ENCODE measurements at places on chromosomes 11 and 22.

DNA sequence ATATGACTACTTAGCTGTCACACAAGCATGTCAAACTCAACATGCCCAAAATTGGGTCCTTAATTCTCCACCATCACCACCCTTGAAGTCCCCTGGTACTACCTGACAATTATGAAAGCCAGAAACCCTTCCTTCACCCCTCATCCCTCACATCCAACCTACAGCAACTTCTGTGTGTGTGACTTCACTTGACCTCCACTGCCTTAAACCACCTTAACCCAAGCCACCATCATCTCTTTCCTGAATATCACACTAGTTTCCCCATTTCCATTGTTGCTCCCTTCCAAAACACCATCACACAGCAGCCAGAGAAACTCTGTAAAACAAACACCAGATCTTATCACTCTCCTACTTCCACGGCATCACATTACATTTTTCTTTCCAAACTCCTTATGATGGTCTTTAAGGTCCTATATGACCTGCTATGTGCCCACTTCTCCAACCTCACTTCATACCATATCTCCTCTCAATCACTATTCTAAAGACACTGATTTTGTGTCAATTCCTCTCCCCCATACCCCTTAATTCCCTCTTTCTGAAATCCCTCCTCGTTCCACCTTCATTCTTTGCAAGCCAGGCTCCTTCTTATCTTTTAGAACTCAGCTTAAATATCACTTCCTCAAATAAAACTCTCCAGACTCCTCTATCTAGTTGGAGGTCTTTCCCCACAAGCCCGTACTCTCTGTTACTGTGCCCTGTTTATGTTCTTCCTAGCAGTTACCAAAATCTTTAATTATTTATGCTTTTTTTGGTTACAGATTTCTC lies 124.9 kb downstream of the RBFOX2 start:
- no peak for DNase-seq

DNA sequence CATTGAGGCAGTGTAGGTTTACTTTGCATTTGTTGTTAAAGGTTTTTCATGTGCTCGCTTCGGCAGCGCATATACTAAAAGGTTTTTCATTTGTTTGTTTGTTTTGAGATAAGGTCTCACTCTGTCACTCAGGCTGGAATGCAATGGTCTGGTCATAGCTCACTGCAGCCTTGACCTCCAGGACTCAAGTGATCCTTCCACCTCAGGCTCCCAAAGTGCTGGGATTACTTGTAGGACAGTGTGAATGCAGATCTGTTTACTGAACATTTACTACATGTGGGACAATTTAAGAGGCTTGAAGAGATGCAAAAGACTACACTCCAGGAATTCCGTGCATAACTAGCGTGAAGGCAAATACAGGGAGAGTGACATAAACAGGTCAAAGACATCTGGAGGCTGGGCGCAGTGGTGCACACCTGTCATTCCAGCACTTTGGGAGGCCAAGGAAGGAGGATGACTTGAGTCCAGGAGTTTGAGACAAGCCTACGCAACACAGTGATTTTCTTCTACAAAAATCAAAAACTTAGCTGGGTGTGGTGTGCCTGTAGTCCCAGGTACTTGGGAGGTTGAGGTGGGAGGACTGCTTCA lies 34.1 kb downstream of the YPEL1 start:
- DNase-seq = no peak

- DNase-seq = no peak
Observed at GRCh38 chr11:100756559-100756958, 69.5 kb downstream of the ARHGAP42 start.

GRCh38 chr11:36261094-36261493 lies 28.1 kb downstream of the COMMD9 start:
- no peak for DNase-seq

GRCh38 chr22:40857309-40857855 lies 434 bp downstream of the XPNPEP3 start:
- DNase-seq = no peak

DNA sequence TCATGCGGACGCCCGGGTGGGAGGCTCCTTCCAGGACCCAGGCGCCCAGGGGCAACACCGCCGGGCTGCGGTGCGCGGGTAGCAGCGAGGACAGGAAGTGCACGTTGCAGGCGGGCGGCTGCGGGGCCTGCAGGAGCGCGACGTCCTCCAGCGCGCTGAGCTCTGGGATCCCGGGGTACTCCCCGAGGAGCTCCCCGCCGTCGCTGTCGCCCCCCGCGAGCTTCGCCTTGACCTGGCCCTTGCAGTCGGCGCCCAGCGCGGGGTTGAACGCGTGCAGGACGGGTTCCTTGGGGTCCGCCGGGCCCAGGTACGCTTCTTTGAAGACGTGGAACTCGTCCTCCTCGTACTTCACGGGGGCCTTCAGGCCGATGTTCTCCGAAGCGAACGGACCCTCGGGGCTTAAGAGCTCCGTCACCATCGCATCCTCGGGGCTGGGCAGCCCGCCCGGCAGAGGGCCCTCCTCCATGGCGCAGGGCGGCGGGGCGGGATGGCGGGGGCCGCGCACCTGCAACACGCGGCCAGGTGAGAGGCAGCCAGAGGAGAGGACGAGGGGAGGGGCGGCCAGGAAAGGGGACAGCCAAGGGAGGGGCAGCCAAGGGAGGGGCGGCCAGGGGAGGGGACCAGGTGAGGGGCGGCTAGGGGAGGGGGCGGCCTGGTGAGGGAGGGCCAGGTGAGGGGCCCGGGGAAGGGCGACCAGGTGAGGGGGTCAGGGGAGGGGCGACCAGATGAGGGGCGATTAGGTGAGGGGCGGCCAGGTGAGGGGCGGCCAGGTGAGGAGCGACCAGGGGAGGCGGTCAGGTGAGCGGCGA lies 921 bp downstream of the TESMIN start:
- no peak for DNase-seq

DNA sequence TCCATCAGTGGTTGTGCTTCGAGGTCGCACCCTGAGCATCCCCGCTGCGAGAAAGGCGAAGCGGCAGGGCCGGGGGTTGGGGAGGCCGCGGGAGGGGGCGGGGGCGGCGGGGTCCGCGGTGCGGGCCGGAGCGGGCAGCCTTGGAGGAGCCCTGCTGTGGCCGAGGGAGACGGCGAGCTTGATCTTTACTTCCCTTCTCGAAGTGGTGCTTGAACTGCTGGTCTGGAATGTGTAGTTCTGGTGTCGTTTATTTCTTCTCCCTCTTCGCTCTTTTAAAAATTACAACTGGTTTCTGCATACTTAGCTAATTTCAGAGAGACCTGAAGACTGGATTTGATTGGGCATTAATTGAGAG lies 1.1 kb downstream of the APLP2 start:
- no peak for DNase-seq

DNA sequence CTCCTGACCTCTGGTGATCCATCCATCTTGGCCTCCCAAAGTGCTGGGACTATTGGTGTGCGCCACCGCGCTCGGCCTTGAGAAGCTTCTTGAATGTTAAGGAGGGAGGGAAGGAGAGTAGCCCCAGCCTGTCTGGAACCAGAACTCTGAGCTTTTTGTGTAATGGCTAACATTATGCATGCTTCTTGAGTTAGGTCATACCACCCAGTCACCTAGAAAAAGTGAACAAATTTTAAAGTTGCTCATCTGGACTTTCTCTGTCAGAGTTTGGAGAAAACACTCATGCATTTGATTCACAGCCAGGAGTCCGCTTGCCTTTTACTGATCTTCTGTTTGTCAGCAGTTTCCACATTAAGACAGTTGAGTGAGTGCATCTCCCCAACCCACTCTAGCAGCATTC lies 82.1 kb downstream of the PPP6R3 start:
- DNase-seq = peak; percentile 83

GRCh38 chr11:66768088-66768521 lies 39.1 kb upstream of the SPTBN2 start:
- DNase-seq = no peak

- DNase-seq = no peak
Observed at GRCh38 chr11:115425816-115426215, 78.4 kb downstream of the CADM1 start.

DNA sequence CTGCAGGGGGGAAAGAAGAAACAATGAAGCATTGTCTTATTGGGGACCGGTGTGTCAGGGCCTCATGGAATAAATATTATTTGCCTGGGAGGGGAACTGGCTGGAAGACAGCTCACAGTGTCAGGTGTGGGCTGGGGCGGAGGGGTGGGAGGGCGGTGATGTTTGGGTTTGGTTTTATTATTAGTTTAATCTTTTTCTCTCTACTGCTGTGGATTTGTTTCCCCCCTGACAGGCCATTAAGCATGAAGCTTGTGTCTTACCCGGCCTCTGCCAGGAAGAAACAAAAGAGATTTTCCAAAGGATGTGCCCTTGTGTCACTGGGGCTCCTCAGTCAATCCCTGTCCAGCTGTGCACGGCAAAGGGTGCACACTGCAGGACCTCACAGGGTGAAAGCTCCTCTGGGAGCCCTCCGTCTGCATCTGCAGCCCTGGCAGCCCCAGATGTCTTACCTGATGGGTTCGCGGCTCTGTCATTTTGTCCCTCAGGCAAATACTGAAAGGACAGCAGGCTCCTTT lies 203.1 kb upstream of the TMEM45B start:
- DNase-seq = no peak

GRCh38 chr11:130918081-130918480 lies 1.8 kb upstream of the SNX19 start:
- DNase-seq = no peak

GRCh38 chr11:40294741-40295140 lies 1164.7 kb downstream of the LRRC4C start:
- DNase-seq = no peak

GRCh38 chr11:92492372-92492771 lies 267.8 kb downstream of the FAT3 start:
- DNase-seq = no peak

GRCh38 chr11:112016088-112016764 lies 9.0 kb upstream of the DLAT start:
- no peak for DNase-seq

DNA sequence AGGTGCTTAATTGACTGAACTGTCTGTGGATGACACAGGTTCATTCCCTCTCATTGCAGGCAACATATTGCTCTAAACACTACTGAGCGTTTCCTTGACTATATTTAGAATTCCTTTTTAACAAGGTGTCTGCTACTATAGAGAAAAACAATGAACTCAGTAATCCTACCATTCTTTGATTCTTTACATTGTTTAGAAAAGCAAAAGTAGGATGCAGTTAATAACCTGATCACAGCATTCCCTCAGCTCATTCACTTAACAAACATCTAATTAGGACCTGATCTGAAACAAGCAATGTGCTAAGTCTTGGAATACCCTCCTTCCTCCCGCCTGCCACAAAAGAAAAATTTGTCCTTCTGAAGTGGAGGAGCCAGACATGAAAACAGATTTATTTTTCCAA lies 313.1 kb downstream of the LRRC4C start:
- DNase-seq = no peak

GRCh38 chr11:34216706-34217105 lies 111.3 kb downstream of the NAT10 start:
- no peak for DNase-seq

DNA sequence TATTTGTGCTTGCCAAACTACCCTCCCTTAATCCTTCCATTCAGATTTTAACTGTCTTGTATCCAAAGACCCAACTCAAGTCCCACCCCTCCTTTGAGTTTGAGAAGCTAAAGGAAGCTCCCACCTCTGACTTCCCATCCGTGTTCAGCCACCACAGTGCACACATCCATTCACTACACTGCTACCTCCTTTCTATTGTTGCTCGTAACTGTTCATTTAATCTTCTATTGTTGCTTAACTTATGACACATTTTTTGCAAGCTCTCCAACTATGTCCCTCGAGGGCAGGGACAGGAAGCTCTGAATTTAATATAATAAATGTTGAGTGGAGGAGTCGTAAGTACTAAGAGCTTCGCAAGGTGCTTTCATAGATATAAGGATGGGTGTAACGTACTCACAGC lies 10.4 kb downstream of the LARGE1 start:
- DNase-seq = no peak

- no peak for DNase-seq
Observed at GRCh38 chr22:47259990-47260389, 497.5 kb downstream of the TBC1D22A start.

- DNase-seq = no peak
Observed at GRCh38 chr22:20523086-20523983, 15.9 kb downstream of the MED15 start.

GRCh38 chr11:75245356-75246005 lies 4.9 kb downstream of the TPBGL start:
- DNase-seq = no peak

DNA sequence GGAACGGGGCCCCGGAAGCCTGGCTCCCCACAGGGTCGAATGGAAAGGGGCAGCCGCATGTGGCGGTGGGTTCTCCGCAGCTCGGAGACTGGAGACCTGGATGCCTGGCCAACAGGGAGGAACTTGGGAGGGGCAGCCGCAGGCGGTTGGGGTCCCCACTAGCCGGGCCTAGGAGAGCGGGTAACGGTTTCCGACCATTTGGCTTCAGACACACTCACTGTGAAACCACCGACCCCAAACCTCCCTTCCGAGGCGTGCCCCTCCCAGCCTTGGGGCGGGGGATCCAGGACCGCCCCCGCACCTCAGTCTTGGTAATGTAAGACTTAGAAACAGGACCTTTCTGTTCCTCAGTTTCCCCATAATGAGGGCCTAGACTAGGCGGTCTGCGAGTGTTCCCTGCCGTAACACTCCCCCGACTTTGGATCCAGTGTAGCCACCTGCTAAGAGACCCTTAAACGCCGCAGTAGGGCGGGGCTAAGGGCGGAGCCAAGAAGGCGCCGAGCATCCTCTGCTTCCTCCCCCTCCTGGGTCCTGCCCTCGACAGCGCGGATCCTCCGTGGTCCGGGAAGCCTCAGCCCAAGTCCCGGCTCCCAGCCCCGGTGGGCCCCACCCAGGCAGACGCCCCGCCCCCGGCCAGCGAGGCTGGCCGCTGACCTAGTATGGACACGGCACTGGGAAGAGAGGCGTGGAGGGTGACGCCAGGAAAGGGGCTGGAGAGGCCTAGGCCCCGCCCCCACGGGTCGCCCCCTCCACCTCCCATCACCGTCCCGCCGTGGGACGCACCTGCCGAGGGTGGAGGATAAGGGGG lies 1.8 kb upstream of the RASGRP2 start:
- DNase-seq = no peak

GRCh38 chr22:50498322-50498890 lies 9.1 kb downstream of the LMF2 start:
- DNase-seq = no peak

GRCh38 chr11:86696451-86696850 lies 24.0 kb upstream of the ME3 start:
- DNase-seq = no peak

GRCh38 chr22:24033731-24034130 lies 22.6 kb downstream of the CABIN1 start:
- no peak for DNase-seq

GRCh38 chr11:92717240-92717639 lies 252.2 kb upstream of the MTNR1B start:
- DNase-seq = no peak

DNA sequence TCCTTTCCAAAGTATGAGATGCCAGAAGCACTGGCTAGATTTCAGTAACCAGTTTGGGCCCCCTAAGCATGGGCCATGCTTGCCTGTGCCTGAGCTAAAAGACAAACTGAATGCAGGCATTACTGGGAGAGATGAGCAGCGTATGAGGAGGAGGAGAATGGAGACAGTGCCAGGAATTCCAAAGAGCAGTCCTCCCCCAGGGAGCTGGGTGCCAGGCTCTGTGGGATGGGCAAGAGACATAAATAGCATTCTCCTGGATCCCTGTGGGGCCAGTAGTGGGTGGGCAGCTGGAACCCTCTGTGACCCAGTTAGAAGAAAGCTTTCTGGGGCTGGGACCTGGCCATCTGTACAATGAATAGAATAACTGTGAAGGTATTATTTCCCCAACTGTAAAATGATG lies 235.6 kb downstream of the KCNA4 start:
- no peak for DNase-seq

GRCh38 chr11:67652965-67653845 lies 2.7 kb upstream of the ACY3 start:
- DNase-seq = no peak

- DNase-seq = no peak
Observed at GRCh38 chr22:38732251-38732815, 23.5 kb downstream of the SUN2 start.

- no peak for DNase-seq
Observed at GRCh38 chr22:20581503-20582170, 74.2 kb downstream of the MED15 start.

Data from HS-5 (cell line).